ENCODE measurements at places on chromosomes 4 and X.

GRCh38 chrX:81255876-81256275 lies 54.0 kb downstream of the SH3BGRL start:
- no peak for DNase-seq

- DNase-seq, result no peak
Observed at GRCh38 chrX:21740329-21741274, 17.3 kb downstream of the SMPX start.

DNA sequence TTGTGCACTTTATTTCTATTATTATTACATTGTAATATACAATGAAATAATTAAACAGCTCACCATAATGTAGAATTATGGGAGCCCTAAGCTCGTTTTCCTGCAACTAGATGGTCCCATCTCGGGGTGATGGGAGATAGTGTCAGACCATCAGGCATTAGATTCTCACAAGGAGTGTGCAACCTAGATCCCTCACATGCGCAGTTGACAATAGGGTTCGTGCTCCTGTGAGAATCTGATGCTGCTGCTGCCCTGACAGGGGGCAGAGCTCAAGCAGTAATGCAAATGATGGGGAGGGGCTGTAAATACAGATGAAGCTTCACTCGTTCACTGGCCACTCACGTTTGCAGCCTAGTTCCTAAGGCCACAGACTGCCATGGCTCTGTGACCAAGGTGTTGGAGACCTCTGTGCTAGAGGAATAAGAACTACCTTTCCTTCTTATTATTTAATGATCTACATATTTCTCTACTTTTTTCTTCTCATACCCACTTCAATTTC lies 492.9 kb upstream of the INTU start:
- DNase-seq, result no peak

DNA sequence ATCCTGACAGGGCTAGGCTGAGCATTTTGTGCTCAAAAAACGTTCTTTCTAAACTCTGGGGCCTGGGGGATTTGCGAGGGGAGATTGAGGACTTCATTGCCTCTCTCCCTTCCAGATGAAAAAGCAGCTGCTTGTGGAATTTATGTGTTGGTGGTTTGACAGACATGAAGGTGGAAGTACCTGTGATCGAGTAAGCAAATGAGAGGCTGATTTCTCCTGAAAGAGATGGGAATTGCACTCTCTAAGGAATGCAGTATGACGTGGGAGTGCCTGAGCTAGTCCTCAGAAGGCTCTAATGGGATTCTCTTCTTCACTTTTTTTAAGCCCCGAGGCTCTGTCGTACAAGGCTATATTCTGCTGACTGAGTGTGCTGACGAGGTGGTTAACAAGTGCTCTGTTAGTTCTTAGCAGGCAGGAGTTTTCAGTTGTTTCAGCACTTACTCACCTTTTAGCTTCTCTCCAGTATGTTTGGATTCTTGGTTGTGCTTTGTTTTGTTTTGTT lies 426.8 kb upstream of the CNKSR2 start:
- DNase-seq, result no peak

DNA sequence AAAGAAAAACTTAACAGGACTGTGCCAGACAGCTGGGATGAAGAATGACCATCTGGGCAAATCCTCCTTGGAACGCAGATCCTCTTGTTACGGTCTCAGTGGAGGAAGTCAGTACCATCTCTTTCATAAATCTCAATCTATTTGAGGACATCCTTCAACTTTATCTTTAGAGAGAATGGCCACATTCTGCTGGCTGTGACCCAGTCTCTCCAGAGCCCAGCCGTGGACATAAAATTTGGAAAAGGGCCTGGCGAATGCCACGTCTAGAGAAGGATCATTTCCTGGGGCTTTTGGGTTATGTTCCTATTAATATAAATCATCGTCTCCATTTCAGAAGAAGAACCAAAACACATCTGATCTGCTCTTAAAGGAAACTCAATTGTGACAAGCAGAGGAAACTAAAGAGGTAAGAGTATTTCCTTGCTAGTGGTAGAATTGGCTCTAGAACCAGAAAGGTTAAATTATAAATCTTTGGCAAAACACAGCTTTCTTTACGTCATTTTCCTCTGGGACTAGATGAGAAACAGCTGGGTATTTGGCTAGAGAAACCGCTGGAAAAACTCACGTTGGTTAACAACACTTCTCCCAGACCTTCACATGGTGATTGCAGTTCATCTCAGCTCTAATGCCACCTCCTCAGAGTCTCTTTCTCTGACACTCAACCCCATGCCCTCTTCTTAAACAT lies 164.7 kb downstream of the CHIC2 start:
- DNase-seq, result no peak

DNA sequence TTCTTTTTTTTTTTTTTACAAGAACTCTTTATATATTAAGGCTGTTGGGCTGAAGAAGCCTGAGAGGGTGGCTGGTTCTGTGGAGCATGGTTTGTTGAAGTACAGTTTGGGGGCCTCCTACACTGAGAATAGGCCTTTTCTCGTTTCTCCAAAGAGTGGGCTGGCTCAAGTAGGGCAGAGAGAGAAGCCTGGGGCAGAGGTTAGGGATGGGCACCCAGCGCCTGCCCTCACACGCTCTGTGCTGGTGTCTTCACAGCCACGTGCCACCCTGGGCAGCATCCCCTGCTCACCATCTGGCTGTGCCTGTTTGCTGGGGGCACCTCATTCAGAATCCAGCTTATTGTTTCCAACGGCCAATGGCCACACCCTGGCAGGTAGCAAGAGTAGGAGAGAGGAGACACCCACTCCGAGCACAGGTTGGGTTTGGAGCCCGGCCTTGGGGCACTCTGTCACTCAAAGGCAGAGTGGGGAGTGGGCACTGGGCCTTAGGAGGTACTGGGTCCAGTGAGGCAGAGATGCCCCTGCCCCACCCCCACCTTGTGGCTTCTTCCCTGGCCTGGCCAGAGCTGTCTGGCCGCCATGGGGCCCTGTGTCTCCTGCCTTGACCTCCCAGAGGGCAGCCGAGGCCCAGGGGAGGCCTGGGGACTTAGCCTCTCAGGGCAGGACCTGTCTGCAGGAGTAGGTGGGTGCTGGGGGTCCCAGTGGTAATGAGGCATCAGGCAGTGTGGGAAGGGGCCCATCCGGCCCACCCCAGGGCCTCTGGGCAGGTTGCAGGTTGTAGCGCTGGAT lies 2.9 kb downstream of the MSANTD1 start:
- DNase-seq, result no peak

GRCh38 chr4:41304221-41304620 lies 47.5 kb downstream of the UCHL1 start:
- no peak for DNase-seq

- DNase-seq, result no peak
Observed at GRCh38 chr4:110850461-110851442, 227.9 kb upstream of the PITX2 start.

DNA sequence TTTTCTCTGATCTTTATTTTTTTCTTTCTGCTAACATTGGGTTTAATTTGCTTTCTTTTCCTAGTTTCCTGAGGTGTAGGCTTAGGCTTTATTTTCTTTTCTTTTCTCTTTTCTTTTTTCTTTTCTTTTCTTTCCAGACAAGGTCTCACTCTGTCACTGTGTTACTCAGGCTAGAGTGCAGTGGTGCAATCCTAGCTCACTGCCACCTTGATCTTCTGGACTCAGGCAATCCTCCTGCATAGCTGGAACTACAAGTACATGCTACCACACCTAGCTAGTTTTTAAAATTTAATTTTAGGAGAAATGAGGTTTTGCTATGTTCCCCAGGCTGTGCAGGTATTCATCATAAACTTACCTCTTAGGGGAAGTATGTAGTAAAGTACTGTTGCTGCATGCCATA lies 197.8 kb upstream of the ANKRD50 start:
- DNase-seq, result no peak

- DNase-seq, result no peak
Observed at GRCh38 chr4:38328989-38329729, 334.8 kb upstream of the KLF3 start.

DNA sequence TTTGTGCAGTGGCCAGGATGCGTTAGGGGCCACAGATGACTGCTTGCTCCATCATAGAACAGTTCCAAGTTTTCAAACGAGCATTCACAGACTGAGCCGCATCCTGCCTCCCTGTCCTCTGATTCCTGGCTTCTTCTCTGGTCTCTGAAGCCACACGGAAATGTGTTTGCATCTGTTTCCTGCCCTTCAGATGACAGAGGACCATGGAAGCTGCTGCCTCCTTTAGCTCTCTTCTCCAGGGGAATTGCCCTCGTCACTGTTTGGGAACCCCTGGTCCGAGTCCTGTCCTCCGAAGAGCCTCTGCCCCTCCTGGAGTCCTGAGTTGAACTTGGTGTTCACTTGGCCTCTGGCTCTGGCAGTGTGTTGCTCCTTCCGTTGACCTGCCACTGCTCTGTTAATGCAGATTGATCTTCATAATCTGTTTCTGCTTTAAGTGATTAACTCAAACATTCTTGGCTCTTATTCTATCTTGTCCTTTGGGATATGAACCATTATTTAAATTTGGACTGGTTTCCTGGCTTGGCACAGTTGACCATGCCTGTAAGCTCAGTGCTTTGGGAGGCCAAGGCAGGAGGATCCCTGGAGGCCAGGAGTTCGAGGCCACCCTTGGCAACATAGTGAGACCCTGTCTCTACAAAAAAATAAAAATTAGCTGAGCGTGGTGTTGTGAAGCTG lies 96.0 kb downstream of the PTTG2 start:
- DNase-seq, result no peak

GRCh38 chrX:48574270-48575266 lies at the start of gene RBM3:
RBM3 (plus strand) TSS chrX:48574484; CDS start chrX:48575181, 697 bp downstream.
- DNase-seq, result peak; percentile 85

- no peak for DNase-seq
Observed at GRCh38 chr4:83224502-83225197, 59.9 kb downstream of the COQ2 start.

- no peak for DNase-seq
Observed at GRCh38 chr4:54800831-54801530, 143.2 kb downstream of the KIT start.

DNA sequence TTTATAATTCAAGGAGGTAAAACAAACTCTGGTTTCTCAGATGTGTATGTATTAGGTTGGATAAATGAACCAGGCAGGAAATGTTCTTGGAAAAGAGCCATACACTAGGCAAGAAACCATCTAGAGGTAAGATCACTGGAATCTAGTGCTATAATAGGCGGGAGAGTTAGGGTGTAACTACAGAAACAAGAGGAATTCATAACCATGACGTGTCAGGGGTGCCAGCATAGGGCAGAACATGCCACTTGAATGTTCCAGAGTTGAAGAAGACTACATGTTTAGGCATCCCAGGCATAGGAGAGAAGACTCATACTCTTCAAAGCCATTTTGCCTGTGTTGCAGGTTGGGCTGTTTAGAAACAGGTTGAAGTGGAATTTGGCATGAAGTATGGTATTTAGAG lies 198.7 kb downstream of the CCNG2 start:
- no peak for DNase-seq

DNA sequence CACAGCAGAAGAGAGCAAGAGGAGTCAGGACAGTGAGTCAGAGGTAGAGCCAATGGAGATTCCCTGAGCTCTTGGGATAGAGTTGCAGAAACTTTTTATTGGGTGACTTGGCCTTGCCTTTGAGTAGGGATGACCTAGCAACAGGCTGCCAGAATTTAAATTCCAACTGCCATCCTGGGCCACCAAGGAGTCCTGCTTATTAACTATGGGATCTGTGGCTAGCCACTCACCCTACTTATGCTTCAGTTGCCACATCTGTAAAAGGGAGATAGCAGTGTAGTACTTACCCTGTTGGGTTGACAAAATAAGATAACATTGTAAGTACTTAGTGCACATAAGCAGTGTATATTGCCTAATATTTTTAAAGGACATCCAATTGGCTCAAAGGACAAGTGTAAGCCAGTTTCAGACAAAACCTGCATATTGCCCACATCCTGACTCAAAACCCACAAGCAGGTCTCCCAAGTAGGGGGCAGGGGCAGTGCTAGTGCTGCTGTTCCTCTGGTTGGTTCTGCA lies 43.5 kb upstream of the TMEM164 start:
- DNase-seq, result no peak

DNA sequence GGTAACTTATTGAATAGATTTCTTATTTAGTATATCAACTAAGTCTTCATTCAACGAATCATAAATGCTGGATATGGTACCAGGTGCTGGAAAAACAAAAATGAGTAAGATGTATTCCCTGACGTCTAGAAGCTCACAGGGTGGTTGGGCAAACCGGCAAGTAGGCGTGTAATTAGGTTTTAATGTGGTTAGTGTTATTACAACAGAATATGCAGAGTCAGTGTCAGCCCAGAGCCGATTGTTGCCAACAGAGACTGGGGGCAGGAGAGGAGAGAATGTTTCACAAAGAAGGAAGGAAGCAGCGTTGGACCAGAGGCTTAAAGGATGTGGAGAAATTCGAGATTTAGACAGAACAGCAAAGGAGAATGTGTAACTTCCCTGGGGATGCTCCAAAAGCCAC lies 111.7 kb downstream of the TENM3 start:
- no peak for DNase-seq

- no peak for DNase-seq
Observed at GRCh38 chr4:168822481-168822880, 187.6 kb downstream of the CBR4 start.

DNA sequence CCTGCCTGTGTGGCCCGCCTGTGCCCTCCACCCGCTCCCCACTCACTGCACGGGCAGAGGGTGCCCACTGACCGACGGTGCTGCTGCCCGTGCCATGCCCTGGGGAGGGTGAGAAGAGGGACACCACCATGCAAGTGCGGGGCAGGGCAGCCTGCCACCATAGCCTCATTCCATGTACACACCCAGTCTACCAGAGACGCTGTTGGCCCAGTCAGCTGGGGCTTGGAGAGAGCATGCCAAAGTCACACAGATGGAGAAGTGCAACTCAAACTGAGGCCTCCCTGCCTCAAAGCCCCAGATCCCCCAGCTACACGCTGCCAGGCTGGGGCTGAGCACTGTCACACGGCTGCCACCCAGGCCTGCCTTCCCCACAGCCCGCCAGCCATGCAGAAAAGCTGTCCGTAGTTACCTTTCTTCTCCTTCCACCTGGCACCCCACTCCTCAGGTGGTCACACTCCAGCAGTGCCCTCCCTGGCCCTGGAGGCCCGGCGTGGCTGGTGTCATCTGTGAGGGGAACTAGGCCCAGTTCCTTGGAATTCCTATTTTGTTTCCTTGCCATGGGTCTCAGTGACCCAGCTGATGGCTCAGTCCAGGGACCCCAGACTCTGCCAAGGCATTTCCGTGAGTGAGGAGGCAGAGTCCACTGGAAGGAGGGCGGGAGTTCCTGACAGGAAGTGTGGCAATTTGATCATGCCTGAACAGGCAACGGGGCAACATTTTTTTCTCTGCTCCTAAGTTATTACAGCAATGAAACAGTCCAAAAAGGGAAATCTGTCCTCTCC lies at the start of gene SLC2A9:
Gene SLC2A9 (minus strand): TSS at position 627 of the 782 bp plus-strand sequence. CDS start 68 bp downstream, at position 559.
- no peak for DNase-seq
